Stimulated activated naive CD4-positive, alpha-beta T cell treated with Interleukin-2 at 50 U/mL for 16 hours (primary cell): ENCODE measurements at places on chromosomes 6 and 20.

DNA sequence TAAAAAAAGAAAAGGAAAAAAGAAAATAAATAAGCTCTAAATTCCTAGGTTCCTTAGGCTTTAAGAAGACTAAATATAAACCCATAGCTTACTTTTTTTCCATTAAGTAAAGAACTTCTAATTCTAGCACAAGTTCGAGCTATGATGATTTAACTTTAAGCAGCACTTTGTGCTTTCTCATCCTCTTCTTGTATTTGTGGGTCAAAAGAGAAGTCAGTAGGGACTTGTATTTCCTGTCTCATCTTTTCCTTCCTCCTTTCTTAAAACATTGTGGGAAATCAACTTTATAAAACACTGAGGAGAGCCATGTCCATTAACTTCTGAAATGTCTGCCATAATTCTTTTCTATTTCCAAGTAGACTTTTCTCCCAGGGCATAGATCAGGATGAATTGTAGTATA is 637.7 kb upstream of the CITED2 start:
- DNase-seq = no peak

GRCh38 chr6:118367314-118367713 is 180.8 kb upstream of the PLN start:
- no peak for DNase-seq

DNA sequence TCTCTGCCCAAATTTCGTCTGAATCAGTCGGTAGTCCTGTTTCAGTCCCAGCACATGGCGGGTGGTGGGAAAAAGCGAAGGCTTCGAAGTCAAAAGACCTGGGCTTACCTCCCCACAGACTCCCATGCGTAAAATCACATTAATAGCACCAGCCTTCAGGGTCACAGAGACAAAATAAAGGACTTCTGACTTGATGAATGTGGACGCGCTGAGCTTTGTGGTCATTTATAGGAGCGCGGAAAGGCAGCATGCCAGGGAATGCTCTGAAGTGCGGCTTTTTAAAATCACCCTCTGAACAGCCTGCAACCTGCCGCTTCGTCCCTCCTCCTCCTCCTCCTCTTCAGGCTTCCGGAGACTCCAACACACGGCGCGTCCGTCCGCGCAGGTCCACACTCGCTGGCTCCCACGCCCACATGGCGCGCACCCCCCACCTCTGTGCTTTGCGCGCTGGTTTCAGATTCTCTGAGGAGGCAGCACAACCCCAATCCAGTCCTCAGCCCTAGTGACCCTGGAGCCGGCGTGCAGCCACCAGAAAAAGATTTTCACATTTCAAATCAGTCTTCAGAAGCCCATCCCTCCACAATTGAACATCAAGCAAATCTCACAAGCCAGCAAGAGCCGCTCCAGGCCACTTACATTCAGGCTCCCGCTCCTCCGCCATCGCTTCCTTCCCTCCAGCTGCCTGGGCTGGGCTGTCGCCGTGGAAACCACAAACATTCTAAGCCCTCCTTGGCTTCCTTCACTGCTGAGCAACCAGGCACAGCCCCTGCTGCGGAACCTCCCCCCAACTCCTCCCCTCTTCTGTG is at the start of gene C6orf118:
Gene C6orf118 (minus strand): TSS at position 680 of the 806 bp plus-strand sequence. CDS start 19 bp downstream, at position 661.
- DNase-seq = no peak

DNA sequence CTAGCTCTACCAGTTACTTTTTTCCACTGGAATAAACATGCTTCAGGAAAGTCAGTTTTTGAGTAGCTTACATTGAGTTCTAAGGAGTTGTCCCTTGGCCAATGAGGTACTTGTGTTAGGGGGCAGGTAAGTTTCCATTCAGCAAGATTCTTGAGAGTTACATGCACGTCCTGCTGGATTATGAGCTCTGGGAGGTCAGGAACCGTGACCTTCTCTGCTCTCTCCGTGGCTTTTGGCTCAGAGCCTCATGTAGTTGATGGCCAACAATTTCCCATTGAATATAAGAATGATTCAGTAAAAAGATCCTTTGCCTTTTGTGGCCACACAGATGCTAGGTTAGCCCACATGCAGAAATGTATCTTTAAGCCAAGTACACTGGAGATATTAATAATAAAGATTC is 181.8 kb upstream of the RALGAPA2 start:
- no peak for DNase-seq

DNA sequence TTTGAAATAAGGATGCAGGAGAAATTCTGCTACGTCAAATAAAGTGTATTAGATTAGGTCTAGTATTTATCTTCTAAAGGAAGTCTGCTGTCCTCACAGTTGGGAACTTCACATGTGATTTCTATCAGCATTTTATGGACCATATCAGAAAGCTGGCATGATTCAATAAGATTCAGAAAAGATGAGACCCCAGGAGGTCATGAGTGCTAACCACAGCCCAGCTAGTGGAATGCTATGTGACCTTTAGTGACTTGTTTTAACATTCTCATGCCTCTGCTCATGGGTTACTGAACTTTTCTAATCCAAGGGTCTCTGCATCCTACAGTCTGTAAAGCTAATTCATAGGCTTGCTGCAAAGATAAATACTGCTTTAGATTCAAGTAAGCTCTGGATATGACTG is 150.1 kb downstream of the GMPR start:
- DNase-seq = no peak

GRCh38 chr6:106804346-106805335 is 169.9 kb downstream of the CD24 start:
- no peak for DNase-seq

GRCh38 chr6:145015739-145016558 is 719.4 kb downstream of the EPM2A start:
- DNase-seq = peak; percentile 7

DNA sequence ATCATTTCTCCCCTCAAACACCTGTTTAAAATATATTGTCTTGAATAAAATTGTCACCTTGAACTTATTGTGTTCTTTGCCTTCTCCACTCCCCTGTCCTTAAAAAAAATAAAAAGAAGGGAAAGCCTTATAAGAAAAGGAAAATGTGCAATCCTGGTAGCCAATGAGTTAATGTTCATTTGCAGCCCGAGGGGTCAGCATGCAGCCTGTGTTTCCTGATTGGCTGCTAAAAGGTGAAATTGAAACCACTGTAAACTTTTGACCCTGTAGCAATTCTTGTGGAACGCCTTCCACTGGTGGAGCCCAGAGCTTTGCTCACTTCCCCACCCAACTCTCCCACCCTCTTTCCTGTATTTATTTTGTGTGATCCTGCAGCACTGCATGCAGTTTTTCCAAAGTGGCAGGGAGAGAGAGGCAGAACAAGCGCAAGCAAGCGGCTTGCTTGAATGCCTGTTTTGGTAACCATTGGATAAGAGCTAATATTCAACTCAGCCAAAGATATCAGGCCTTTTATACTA is 74.9 kb downstream of the NCOA3 start:
- DNase-seq = no peak
